ENCODE measurements at places on chromosomes 3 and 15.
A peak's percentile ranks its signal among the peaks of the same experiment; 100 is the strongest.

- no peak for DNase-seq
These were observed 3.5 kb upstream of the MTFMT start for GRCh38 chr15:65032801-65033537.

- DNase-seq, result no peak
These were observed 302.4 kb downstream of the EPHB1 start for GRCh38 chr3:135097276-135097946.

- no peak for DNase-seq
These were observed 67.7 kb downstream of the IGF2BP2 start for GRCh38 chr3:185757176-185757575.

GRCh38 chr15:29681946-29682345 is 140.3 kb downstream of the TJP1 start:
- no peak for DNase-seq

GRCh38 chr3:101527441-101527840 is 14.4 kb upstream of the SENP7 start:
- no peak for DNase-seq

GRCh38 chr3:196378146-196378841 is 40.1 kb upstream of the TM4SF19 start:
- no peak for DNase-seq

DNA sequence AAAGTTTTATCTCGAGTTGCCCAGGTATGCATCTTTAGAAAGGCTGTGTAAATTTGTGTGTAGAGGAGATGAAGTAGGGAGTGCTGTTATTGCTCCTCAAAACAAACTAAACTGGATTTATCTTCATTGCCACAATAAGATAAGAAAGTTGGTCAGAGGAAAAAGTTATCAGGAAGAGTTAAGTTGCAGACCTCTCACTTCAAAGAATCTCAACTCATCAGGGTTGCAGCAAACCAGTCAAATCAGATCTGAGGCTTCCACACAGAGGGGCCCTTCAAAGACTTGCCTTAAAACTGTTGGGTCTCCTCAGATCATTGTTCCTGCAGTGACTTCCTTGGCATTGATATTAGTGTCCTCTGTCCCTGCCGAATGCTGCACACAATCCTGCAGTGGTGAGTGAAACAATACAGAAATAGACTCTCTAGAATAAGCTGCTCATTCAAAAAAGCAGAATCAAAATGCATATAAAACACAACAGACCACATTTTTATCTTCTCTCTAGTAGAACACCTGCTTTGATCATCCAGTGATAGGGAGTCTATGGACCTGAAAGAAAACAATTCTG is 191.2 kb upstream of the CBLB start:
- no peak for DNase-seq

DNA sequence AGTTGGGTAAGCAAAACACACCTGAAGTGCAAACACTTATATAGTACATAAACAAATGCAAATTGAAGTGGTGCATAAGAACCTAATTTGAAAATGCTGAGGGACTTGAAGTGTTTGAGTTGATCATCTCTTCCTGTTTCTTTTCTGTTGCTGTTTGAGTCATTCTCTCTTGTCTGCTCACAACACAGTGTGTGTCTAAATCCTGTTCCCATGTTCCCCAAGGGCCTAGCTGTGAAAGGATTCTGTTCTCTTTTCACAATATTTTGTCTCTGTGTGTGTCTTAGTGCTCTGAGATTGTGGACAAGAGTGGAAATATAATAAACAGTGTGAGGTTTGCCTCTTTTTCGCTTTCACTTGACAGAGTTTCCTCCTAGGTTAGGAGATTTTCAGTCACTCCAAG is 6.1 kb downstream of the CD96 start:
- no peak for DNase-seq

- no peak for DNase-seq
These were observed 121.6 kb downstream of the UBE2E2 start for GRCh38 chr3:23324745-23325144.

GRCh38 chr3:182803596-182803995 is 10.3 kb downstream of the ATP11B start:
- no peak for DNase-seq

GRCh38 chr15:64355348-64355943 is 527 bp downstream of the CSNK1G1 start:
- peak; percentile 30 for DNase-seq

DNA sequence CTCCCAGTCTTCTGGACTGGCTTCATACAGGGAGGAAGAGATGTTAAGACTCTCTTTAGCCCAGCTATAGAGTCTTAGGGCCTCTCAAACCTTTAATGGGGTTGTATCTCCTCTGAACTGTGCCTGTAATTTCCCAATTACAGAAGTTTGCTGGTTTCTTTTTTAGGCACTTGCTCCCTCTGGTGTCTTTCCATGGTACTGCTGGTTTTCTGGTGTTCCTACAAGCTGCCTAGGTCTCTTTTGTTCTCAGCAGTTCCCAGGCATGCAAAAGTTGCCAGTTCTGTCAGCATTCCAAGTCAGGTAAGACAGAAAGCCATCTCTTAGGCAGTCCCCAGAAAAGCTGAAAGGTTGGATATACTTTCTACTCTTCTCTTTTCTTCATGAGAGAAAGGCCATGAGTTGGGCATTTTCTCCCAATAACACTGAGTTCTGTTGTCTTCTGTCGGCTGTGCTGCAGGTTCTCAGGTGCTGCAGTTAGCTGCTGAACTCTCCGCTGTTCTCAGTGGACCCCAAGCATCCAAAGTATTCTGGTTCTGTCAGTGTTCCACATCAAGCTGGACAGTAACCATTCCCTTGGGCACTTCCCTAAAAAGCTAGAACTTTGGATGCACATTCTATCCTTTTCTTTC is 54.4 kb upstream of the EHHADH start:
- no peak for DNase-seq

GRCh38 chr3:39101022-39101689 is 6.3 kb downstream of the GORASP1 start:
- no peak for DNase-seq

- DNase-seq, result no peak
These were observed 103.0 kb upstream of the ARHGEF26 start for GRCh38 chr3:154018100-154018696.

DNA sequence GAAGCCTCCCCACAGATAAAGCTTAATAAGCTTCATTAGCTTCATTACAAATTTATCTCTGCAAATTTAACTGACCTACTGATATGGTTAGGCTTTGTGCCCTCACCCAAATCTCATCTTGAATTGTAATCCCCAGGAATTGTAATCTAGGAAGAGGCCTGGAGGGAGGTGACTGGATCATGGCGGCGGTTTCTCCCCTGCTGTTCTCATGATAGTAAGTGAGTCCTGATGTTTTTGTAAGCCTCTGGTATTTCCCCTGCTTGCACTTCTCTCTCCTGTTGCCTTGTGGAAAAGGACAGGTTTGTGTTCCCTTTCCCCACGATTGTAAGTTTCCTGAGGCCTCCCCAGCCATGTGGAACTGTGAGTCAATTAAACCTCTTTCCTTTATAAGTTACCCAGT is 226.1 kb upstream of the TTC14 start:
- DNase-seq, result no peak

Data from stimulated activated CD8-positive, alpha-beta memory T cell treated with anti-CD3 and anti-CD28 coated beads, Interleukin-4, amount 100 ng/mL, for 4 hours (primary cell).